Right renal pelvis (tissue), 4 donors: ENCODE measurements at places on chromosomes 1 and 21.

DNA sequence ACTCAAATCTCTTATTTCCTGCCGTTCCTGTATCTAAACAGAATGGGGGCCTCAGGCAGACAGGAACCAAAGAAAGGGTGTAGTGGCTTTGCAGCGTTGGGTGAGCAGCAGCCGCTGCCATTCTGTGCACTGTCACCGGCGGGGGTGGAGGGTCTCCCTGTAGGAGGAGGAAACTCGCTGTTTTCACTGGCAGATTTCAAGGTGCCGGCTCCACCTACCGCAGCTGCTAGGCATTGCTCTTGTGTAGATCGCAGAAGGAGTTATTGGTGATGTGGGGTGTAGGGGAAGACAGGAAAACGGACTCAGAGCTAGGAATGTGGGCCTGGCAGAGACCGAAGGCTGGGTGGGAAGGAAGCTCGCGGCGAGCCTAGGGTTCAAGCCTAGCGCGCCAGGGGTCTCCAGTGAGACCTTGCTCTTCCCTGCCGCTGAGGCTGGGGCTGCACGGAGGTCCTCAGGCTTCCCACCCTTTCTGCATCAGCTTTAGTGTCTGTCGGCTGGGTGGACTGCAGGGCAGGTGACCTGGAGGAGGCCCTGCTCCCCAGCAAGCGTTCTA, 20.8 kb downstream of the ATP5PO start:
- peak; percentile 73 for DNase-seq

DNA sequence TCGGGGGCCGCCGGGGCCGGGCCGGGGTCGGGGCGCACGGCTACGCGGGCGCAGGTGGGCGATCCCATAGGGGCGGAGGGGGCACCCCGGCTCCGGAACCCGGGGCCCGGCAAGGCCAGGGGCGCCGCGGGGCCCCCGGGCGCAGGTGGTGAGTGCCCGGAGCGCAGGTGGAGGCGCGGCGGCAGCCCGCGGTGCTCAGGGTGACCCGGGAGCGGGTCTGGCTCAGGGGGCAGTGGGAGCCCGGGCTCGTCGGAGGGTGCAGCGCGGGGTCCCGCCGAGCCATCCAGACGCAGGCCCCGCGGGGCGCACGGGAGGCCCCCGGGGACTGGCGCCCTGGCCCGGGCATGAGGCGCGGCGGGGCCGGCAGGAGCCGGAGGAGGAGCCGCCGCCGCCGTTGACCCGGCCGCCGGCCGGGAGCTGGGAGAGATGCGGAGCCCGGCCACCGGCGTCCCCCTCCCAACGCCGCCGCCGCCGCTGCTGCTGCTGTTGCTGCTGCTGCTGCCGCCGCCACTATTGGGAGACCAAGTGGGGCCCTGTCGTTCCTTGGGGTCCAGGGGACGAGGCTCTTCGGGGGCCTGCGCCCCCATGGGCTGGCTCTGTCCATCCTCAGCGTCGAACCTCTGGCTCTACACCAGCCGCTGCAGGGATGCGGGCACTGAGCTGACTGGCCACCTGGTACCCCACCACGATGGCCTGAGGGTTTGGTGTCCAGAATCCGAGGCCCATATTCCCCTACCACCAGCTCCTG, 489 bp downstream of the CELSR2 start:
- no peak for DNase-seq

DNA sequence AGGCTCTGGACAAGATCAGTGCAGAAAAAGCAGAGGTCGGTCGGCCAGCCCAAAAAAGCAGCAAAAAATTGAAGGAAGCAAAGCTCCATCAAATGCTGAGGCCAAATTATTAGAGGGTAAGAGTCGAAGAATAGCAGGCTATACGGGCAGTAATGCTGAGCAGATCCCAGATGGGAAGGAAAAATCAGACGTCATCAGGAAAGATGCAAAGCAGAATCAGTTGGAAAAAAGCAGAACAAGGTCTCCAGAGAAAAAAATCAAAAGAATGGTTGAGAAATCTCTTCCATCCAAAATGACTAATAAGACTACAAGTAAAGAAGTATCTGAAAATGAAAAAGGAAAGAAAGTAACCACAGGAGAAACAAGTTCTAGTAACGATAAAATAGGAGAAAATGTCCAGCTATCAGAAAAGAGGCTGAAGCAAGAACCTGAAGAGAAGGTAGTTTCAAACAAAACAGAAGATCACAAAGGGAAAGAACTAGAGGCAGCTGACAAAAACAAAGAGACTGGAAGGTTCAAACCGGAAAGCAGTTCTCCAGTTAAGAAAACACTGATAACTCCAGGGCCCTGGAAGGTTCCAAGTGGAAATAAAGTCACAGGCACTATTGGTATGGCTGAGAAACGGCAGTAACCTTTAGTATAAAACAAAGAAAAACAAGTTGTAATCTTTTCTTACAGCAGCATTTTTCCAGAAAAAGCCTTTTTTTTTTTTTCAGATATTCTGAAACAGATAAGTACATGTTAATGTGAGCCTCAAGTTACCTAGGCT, 75.7 kb downstream of the PHTF1 start:
- DNase-seq: no peak

- no peak for DNase-seq
Measured at GRCh38 chr1:189510827-189511226, 966.8 kb downstream of the BRINP3 start.

DNA sequence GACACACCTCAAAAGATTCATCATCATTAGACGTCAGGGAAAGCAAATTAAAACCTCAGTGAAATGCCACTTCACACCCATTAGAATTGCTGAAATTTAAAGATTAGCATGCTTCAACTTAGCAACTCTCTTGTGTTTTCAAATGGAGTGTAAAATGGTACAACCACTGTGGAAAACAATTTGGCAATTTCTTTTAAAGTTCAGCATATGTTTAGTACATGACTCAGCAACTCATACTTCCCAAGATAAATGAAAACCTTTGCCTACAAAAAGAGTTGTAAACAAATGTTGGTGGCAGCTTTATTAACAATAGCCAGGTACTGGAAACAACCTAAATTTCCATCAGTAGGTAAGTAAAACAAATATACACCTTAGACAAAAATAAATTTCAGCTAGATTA, 42.7 kb downstream of the ST3GAL3 start:
- DNase-seq: no peak

DNA sequence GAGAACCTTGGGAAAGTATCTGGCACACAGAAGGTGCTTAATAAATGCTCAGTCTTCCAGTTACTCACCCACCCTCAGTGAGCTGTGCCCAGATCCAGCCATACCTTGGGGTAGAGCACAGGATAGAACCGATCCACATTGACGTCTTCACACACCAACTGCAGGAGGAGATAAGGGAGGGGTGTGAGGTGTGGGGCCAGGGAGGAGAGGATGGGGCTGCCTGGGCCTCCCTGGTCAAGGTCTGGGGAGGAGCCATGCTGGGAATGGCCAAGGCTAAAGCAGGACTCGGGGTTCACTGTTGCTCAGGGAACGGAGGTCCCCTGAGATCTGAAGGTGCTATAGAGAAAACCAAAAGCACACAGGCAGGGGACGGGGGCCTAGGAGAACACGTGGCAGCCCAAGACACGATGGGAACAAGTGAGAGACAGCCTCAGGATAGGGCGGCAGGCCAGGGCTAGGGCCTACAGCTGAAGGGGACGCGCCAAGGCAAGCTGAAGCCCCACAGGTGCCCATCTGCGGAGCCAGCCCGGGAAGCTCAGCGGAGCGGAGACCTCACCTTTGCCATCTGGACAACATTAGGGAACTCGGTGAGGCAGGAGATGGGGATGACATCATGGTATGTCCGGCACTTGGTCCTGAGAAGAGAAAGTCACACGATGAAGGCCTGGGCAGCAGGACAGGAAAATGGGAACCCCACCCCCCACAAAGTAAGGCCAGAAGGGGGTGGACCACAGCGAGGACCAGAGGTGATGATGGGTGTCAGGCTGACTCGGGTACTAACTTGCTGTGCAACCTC, 55.9 kb downstream of the RAP1GAP start:
- DNase-seq: no peak

DNA sequence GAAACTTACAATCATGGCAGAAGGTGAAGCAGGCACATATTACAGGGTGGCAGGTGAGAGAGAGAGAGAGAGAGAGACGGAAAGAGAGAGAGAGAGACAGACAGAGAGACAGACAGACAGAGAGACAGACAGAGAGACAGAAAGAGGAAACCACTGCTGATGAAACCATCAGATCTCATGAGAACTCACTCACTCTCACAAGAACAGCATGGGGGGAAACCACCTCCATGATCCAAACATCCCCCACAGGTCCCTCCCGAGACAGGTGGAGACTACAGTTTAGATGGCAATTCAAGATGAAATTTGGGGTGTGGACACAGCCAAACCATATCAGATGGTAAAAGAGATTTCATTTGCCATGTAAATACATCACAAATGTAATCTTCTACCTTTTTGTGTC, 708.1 kb downstream of the MRPL39 start:
- DNase-seq: no peak

DNA sequence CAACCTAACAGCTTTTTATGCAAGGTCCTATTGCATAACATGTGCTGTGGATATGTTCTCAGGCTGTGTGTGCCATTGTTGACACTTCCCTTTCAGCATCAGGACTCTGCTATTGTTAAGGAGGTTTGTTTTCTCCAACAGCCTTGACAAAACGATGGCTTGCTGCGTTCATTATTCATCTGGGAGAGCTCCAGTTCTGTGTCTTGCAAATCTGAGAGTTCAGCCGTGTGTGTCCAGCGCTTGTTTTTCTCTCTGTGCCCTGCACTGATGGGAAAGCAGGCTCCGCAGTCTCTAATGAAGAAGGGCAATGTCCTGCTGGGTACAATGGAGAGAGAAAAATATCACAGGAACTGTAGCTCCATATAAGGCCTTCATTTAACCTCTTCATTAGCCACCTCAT, 63.7 kb downstream of the CLDN17 start:
- DNase-seq: no peak

- peak; percentile 99 for DNase-seq
Measured at GRCh38 chr21:33641352-33642026, at the start of gene CRYZL1. Gene CRYZL1 (minus strand): TSS chr21:33641741. CDS start chr21:33631551, 10,190 bp downstream.

GRCh38 chr1:115873184-115873583, 32.3 kb upstream of the NHLH2 start:
- DNase-seq: no peak

GRCh38 chr1:9671377-9672140, 20.0 kb downstream of the PIK3CD start:
- DNase-seq: no peak

DNA sequence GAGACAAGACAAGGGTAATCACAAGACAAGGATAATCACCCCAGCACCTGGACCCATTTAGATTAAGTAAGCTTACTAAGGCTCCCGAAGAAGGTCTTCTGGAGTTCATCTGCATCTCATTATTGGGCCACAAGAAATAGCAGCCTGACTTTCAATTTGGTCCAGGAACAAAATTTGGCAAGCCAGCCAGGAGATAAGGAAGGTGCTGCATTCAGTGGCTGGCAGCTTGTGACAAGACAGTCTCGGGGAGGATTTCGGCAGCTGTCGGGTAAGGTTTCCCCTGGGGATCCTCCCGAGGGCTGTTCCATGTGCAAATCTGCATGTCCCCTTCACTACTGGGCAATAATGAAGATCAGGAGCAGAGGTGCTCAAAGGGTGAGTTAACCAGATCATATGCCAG, 195.2 kb downstream of the FCRL5 start:
- DNase-seq: no peak

GRCh38 chr21:46215436-46216131, 13.0 kb downstream of the LSS start:
- no peak for DNase-seq

DNA sequence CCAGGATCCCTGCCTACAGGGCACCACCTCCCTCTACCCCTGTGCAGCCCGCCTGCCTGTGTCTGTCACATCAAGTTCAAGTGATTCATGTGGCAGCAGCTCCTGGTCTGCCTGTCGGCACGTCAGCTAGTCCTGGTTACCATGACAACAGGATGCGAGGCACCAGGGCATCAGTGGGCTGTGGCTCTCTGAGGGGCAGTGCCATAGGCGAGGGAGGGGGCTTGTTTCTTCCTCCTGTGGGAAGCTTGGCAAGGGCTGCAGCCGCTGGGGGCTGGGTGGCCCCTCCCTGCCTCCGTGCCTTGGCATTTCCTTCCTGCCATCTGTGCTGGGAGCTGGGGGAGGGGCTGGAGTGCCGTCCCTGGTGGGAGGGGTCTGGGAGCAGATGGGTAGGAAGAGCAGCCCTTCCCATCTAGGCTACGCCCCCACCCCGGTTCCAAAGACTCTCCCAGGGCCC, 43.1 kb downstream of the FOXO6 start:
- no peak for DNase-seq

DNA sequence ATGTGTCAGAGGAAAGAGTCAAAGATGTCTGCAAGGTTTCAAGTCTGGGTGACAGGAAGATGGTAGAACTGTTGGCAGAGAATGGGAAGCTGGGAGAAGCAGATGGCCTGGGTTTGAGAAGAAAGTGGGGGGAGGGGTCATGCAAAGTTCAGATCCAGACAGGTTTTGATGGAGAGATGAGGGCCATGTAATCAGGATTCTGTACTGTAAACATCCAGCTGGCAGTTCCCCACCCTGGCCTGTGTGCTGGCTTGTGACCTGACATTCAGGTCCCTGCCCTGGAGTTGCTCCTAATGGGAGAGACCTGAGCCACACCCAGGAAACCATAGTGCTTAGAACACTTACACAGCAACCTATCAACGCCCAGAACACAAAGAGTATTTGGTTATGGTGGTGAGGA, 15.6 kb upstream of the ETV3 start:
- DNase-seq: no peak

DNA sequence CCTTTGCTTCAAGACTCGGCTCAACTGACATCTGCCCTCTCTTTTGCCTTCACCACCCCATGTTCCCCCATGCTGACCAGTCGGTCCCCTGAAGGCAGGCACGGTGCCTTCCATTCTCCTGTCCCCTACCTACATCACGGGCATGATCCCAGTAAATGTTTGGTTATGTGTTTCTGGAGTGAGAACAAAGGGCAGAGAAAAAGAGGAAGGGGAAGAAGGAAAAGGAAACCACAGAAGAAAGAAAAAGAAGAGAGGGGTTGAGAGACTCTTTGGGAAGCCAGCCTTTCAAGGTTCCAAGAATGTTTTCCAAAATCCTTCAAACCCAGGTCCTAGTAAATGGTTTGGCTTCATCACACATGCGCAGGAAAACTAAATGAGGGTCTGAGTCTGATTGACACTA, 84.9 kb downstream of the CDC7 start:
- DNase-seq: no peak

DNA sequence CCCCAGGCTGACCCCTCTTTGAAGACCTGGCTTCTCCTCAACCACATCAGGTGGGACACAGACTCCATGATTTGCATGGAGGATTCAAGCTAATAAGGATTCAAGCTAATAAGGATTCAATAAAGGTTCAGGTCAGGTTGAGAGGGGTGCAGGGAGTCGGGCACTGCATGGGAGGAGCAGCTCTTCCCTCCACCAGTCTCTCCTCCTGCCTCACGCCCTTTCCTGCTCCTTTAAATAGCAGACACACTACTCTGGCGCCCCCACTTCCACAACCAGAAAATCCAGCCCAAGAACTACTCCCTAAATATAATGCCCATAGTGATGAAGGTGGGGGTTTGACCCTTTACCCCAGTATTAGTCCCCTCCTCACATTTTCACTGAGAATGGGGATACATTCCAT, 7.1 kb downstream of the MEX3A start:
- DNase-seq: no peak
